Cardiac septum (tissue), 1 donor: ENCODE measurements at places on chromosomes 5 and 9. TPM values are rescaled to one million over a fixed set of nuclear protein-coding genes. Genes with fewer than 3 reads are reported as not detected.

The GABRA1 gene
- not detected for total RNA-seq

The FABP6 gene
- total RNA-seq = not detected

- DNase-seq = no peak
These were observed 98.9 kb downstream of the CFAP95 start for GRCh38 chr9:69919461-69920061.

DNA sequence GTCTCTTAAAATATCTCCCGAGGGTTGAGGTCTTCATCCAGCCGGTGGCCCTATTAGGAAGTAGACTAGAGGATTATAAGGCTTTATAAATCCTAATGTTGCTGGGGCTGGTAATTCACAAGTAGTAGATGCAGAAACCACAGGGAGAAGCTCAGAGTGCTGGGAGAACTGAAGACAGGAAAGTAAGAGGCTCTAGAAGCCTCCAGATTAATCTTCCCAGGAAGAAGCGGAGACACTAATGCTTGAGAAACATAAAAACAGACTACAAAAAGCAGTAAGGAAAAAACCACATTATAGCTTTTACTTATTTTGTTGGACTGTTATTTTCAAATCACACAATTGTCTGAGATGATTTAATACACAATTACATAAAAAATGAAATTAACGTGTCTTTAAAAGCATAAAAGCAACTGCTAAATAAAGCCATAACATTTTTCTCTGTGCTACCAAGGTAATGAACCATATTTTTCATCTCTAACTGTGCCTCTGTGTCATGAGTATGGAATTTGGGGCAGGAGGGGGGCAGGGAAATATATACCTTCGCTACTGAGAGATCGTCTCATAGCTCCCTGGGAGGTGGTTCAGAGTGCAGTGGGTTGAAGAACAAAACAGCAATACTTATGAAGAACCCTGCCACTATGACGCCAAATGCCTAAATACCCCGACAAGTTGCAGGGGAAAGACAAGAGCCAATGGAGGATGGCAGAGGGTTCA, 806.2 kb upstream of the WWC1 start:
- no peak for DNase-seq

- no peak for DNase-seq
These were observed 23.2 kb upstream of the RARS1 start for GRCh38 chr5:168463081-168463480.
